ENCODE measurements at places on chromosomes 3 and 15. TPM values are rescaled to one million over a fixed set of nuclear protein-coding genes. Genes with fewer than 3 reads are reported as not detected.

The SCAMP5 gene
- total RNA-seq: 3.8 TPM

The NBEAL2 gene
- 64.4 TPM for total RNA-seq

The TNFAIP8L3 gene
- total RNA-seq: 15.4 TPM

The GATA2 gene
- 9.6 TPM for total RNA-seq

The MAGEL2 gene
- total RNA-seq: 2.8 TPM

The CHRNA3 gene
- total RNA-seq: 0.06 TPM

The MYEF2 gene
- total RNA-seq: 38.5 TPM

The FAM43A gene
- 16.1 TPM for total RNA-seq

- peaks cover 8% of the 10 kb centered on the region for H3K27me3 ChIP-seq
- no peaks in the 10 kb centered on the region for H3K36me3 ChIP-seq
- DNase-seq: no peak
These were observed 3.5 kb upstream of the WDR72 start for GRCh38 chr15:53762916-53763315.

DNA sequence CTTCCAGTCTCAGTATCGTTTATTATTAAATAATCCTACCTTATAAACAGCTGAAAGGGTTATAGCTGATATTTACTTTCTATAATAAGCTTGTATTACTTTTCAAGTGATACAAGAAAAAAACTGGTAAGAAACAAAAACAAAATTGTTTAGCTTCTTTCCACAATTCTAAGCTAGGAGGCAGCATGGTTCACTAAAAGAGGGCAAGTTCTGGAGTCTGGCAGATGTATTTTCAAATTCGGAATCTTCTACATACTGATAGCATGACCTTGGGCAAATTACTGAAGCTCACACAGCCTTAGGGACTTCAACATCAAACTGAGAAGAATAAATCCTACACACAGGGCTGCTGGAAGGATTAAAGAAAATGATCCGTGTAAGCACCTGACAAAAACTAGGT is 15.4 kb downstream of the C15orf62 start:
- H3K36me3 ChIP-seq: no peaks in the 10 kb centered on the region
- no peaks in the 10 kb centered on the region for H3K27me3 ChIP-seq
- no peak for DNase-seq
- H3K4me3 ChIP-seq: no peak overlapping the region
- no peak overlapping the region for H3K27ac ChIP-seq
- H3K4me1 ChIP-seq: peaks cover 13% of the 10 kb centered on the region

GRCh38 chr3:46599590-46599989 is 12.7 kb upstream of the FAM240A start:
- H3K4me3 ChIP-seq: no peak overlapping the region
- DNase-seq: no peak
- no peak overlapping the region for H3K27ac ChIP-seq
- no peaks in the 10 kb centered on the region for H3K36me3 ChIP-seq

DNA sequence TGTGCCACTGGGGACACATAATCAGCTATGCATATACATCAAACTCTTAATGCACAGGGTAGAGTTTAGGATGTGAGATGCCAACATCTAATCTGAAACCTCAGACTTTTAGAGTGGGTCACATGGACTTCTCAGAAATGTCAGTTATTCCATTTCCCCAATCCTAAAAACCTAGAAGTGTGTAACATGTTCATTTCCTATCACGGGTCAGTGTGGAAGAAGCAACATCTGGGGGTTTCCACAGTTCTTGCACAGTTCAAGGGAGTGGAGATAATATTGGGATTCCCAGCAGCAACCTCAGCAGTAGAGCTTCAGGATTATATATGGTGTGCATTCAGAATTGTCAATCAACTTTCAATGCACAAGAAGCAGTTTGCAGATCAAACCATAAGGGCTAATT is 44.4 kb upstream of the SPRED1 start:
- no peaks in the 10 kb centered on the region for H3K27me3 ChIP-seq
- no peak for DNase-seq
- H3K4me3 ChIP-seq: no peak overlapping the region

GRCh38 chr3:171262431-171262830 is 197.8 kb downstream of the TNIK start:
- no peak overlapping the region for H3K27ac ChIP-seq
- H3K36me3 ChIP-seq: no peaks in the 10 kb centered on the region
- no peak for DNase-seq
- H3K4me3 ChIP-seq: no peak overlapping the region

DNA sequence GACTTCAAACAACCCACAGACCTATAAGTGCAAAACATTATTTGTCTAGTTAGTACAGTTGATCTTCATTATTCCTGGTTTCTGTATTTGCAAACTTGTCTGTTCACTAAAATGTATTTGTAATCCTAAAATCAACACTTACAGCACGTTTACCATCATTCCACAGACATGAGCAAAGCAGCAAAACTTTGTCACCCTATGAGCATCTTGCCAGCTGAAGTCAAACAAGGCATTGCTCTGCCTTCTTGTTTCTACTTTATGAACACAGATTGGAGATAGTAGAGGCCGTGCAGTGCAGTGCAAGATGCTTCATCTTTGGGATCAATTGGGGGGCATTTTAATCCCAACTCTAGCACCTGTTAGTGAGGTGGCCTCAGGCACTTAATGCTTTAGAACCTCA is 202.1 kb downstream of the NLGN1 start:
- no peak overlapping the region for H3K4me3 ChIP-seq
- no peaks in the 10 kb centered on the region for H3K27me3 ChIP-seq
- no peaks in the 10 kb centered on the region for H3K4me1 ChIP-seq
- H3K27ac ChIP-seq: no peak overlapping the region
- H3K36me3 ChIP-seq: no peaks in the 10 kb centered on the region

DNA sequence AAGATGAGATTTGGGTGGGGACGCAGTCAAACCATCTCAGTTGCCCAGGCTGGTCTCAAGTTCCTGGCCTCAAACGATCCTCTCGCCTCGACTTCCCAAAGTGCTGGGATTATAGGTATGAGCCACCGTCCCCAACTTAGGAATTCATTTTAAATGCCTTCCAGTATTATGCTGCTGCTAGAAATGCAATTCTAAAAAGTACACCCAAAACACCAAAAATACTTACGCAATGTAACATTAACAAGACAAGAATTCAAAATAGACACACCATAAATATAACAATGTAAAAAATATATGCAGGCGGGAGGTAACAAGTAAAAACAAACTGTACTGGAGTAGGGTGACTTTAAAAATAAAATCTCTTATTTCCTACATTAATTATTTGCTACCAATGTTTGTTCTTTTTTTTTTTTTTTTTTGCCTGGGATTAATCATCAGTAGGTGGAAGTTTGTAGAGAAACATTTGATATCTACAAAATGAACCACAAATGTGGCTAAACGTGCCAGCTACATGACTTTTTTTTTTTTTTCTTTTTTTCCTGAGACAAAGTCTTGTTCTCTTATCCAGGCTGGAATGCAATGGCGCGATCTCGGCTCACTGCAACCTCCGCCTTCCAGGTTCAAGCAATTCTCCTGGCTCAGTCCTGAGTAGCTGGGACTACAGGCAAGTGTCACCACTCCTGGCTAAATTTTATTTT is 56.8 kb downstream of the SETMAR start:
- H3K36me3 ChIP-seq: no peaks in the 10 kb centered on the region
- no peaks in the 10 kb centered on the region for H3K27me3 ChIP-seq
- peaks cover 4% of the 10 kb centered on the region for H3K4me1 ChIP-seq
- H3K4me3 ChIP-seq: no peak overlapping the region

GRCh38 chr15:48091522-48091921 is 29.3 kb upstream of the SLC24A5 start:
- no peaks in the 10 kb centered on the region for H3K36me3 ChIP-seq
- no peaks in the 10 kb centered on the region for H3K27me3 ChIP-seq
- peaks cover 7% of the 10 kb centered on the region for H3K4me1 ChIP-seq
- H3K27ac ChIP-seq: no peak overlapping the region
- no peak for DNase-seq

GRCh38 chr15:80996247-80996646 is 4.5 kb upstream of the TLNRD1 start:
- H3K36me3 ChIP-seq: no peaks in the 10 kb centered on the region
- no peaks in the 10 kb centered on the region for H3K27me3 ChIP-seq
- peaks cover 2% of the 10 kb centered on the region for H3K4me1 ChIP-seq
- H3K27ac ChIP-seq: no peak overlapping the region
- DNase-seq: no peak
- no peak overlapping the region for H3K4me3 ChIP-seq

- H3K36me3 ChIP-seq: no peaks in the 10 kb centered on the region
- no peak overlapping the region for H3K4me3 ChIP-seq
- no peak overlapping the region for H3K27ac ChIP-seq
- DNase-seq: no peak
- peaks cover 10% of the 10 kb centered on the region for H3K27me3 ChIP-seq
- H3K4me1 ChIP-seq: no peaks in the 10 kb centered on the region
These were observed 113.5 kb upstream of the IL12A start for GRCh38 chr3:159875116-159875515.

GRCh38 chr3:5729852-5730251 is 542.3 kb downstream of the EDEM1 start:
- DNase-seq: no peak
- H3K4me1 ChIP-seq: no peaks in the 10 kb centered on the region
- no peaks in the 10 kb centered on the region for H3K27me3 ChIP-seq
- H3K36me3 ChIP-seq: no peaks in the 10 kb centered on the region

DNA sequence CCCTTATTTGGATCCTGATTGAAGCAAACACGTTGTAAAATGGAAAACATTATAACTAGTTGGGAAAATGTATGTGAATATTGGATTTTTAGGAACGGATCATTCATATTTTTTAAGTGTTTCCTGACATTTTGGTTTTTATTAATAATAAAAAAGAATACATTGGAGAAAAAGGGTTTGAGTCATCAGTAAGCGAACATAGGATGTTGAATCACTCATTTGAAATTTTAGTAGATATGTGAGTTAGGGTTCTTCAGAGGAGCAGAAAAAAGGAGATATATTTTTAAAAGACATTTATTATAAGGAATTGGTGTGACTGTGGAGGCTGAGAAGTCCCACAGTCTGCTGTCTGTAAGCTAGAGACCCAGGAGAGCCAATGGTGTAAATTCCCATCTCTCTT is 258.5 kb downstream of the PTPRG start:
- H3K27ac ChIP-seq: no peak overlapping the region
- H3K4me1 ChIP-seq: no peaks in the 10 kb centered on the region
- no peak for DNase-seq
- no peaks in the 10 kb centered on the region for H3K27me3 ChIP-seq
- H3K36me3 ChIP-seq: no peaks in the 10 kb centered on the region
